ENCODE measurements at places on chromosomes 3 and 15. TPM values are rescaled to one million over a fixed set of nuclear protein-coding genes. Genes with fewer than 3 reads are reported as not detected.

Gene FMN1
- 11.5 TPM for total RNA-seq

GRCh38 chr15:48962662-48963523 is 826 bp downstream of the SHC4 start:
- DNase-seq: no peak

Gene ADAMTS9
- 132 TPM for total RNA-seq

Gene ZNF774
- total RNA-seq: 1.3 TPM

DNA sequence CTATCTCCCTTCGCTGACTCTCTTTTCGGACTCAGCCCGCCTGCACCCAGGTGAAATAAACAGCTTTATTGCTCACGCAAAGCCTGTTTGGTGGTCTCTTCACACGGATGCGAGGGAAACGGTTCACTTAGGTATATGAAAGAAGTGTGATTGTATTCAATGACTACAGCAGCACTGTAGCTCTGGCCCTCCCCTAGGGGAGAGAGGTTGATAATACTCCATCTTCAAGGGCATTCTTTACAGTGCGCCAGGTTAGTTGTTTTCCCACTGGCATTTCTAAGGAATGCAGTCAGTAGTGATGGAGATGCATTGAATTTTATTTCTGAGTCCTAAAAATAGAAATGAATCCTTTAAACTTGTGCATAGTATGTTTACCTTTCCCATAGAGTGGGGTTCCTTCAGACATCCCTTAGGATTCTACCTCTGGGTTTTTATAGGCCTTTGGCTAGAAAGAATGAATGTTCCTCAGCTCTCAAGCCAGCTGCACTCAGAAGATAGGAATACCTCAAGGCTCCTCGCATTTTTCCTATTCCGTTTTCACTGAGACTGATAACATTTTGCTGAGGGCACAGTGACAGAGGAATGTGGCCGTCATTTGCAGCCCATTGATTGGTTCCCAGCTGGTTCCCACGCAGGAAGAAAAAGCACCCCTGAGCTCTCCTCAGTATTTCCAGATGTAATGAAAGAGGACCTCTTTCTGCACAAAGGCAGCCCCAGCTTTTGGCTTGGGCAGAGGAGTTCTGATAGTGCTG is 131.8 kb upstream of the C2CD4B start:
- DNase-seq: no peak

Gene CAPN3
- 66.0 TPM for total RNA-seq

Gene ISLR2
- total RNA-seq: 0.79 TPM

Gene CLPX
- total RNA-seq: 65.6 TPM

Gene EAF2
- total RNA-seq: 10.0 TPM

Gene ROPN1
- 0.69 TPM for total RNA-seq

DNA sequence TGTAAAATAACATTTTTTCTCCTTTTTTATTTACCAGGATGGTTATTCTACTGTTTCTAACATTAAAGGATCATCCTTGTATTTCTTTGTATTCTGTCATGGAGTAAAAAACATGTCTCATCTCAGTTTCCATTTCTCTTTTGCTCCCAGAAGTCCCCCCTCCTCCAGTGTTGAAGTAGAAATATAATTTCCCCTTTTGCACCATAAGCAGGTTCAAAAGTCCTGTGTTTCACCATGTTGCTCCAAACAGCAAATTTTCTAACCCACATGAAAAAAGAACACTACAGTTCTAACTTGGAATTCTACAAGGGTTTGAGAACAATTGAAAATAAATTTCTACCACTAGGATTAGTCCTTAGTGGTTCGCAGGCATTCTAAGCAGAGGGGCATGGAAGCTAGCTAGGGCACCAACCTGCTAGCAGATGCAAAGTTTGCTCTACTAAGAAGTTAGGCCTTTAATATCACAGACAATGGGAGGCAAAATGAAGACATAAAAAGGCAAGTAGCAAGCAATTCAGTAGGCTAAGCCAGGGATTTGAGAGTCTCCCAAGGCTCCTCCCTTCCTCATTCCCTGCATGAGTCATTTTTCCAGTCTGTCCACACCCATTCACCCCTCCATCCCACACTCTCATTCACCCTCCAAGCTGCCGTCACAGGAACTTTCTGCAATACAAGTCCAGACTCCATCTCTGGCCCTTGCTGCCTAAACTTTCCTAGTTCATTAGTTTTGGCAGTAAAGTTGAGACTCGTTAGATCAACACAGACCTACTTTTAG is 2.3 kb upstream of the MBNL1 start:
- peak; percentile 74 for DNase-seq

DNA sequence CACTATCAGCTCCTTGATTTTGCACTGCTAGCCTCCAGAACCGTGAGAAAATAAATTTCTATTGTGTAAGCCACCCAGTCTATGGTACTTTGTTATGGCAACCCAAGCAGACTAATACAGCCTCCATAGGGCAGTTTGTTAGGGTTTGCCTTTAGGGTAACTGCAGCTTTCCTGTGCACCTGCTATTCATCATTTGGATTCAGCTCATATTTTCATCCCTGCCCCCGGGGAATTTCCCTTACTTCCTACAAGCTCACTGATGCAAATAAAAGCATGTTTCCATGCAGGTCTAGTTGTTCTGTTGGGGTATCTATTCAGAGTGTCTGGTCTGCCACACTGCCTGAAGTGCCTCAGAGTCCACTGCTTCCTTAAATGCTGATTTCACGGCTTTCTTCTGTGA is 48.6 kb upstream of the ATOSA start:
- DNase-seq: no peak

DNA sequence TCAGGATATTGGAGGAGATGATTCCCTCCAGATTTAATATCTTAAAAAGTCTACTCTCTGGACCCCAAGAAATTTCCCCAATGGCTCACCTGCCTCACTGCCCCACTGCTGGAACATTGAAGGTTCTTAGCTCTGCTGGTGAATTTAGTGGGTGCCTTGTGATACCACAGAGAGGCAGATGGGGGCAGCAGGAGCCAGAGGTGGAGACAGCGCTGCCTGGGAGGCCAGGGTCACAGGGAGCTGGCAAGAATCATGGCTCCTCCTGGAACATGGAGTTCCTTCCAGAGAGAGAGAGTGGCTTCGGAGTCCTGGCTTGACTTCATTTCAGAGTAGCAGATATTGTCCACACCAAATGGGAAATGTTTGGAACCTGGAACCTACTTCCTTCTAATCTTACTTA is 263.5 kb upstream of the CFAP20DC start:
- no peak for DNase-seq

Gene ZNF860
- 0.89 TPM for total RNA-seq

Gene ACTRT3
- total RNA-seq: 1.7 TPM

- DNase-seq: no peak
These were observed 4.3 kb downstream of the ZNF592 start for GRCh38 chr15:84752700-84753099.

DNA sequence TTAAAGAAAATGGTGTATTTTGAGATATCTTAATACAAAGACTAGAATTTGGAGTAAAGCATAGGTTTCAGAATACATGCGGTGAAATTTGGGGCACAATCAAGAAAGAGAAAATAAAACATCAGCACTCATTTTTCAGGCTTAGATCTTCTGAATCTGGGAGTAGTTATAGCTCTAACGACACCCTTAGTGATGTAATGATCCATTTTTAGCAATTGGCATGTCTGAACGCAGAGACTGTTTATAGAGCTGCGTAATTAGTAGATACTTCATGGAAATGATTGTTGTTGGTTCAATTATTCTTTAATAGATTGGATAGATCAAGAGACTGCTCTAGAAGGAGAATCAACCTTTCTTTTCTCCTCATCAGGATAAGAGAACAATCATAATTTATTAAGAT is 47.5 kb upstream of the SNRK start:
- peak; percentile 84 for DNase-seq

DNA sequence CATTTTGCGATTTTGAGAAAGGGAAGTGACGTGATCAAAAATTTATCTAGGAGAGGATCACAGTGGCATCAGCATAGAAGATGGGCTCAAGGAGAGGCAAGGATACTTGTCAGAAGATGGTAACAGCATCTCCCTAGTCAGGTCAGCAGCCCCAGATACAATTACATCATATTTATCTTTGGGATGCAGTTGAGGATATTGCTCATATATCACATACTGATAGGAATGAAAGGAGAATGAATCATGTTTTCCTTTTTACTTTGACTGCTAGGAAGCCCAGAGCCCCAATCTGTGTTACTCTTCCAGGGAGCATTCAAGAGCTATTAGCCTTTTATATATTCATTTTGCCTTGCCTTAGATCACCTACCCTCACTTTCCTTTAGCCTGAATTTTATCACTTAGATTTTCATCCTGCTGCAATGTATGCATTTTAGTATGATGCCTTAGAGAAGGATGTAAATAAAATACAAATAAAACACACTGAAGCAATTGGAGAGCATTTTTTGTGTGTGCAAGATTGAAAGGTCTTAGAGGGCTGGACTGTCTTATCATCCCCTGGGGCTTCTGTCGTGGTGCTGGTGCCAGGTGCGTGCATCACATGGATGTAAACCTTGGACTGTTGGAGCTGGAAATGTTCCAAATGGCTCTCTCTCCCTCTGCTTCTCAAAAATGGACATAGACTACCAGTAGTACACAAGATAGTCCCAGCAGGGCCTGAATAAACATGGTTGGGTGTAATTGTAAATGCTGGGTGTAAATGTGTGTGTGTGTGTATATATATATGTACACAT is 40.3 kb downstream of the CORO2B start:
- no peak for DNase-seq

Gene GABRG3
- 0.89 TPM for total RNA-seq

Gene SCAANT1
- total RNA-seq: not detected

Gene CCR2
- total RNA-seq: 2.9 TPM

- DNase-seq: no peak
These were observed 44.8 kb downstream of the ST8SIA2 start for GRCh38 chr15:92438471-92438870.

DNA sequence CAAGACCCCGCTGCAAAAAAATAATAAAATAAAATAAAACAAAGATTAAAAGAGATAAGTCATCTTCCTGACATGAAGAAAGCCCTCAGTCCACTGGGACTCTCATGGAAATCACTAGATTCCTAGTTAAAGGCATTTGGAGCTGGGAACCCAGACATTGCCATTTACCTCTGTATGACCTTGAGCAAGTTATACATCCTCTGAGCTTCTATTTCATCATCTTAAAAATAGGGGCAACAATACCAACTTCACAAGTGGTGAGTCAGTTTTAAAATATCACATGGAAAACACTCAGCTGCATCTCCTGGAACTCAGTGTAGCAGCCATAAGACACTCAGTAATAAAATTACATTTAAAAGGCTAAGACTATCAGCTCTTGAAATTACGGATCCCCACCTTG is 334.8 kb downstream of the ERC2 start:
- DNase-seq: no peak

- peak; percentile 33 for DNase-seq
These were observed 35.8 kb downstream of the TKT start for GRCh38 chr3:53219895-53220483.

Gene BTD
- total RNA-seq: 19.0 TPM

DNA sequence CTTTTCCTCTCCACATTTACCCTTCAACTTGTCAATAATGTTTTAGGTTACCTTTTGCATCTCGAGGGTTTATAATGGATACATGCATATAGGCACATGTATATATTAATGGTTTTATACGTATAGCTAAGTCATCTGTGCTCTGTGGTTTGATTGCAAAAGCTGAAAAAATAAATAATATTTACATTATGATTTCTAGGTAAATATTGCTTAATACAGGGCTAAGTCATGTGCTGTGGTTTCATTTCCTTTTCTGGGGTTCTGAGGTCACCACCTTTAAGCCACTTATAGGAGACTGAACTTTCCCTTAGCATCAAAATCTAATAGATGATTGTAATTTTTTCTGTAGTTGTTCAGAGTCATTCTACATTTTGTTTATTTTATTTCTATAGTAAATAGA is 33.1 kb downstream of the LPP start:
- no peak for DNase-seq

- no peak for DNase-seq
These were observed 80.7 kb upstream of the PSMD6 start for GRCh38 chr3:64104006-64104405.

GRCh38 chr3:117665296-117665695 is 955.7 kb downstream of the TUSC7 start:
- no peak for DNase-seq

- DNase-seq: no peak
These were observed 140.6 kb downstream of the GBE1 start for GRCh38 chr3:81620849-81621248.

GRCh38 chr3:47228088-47228487 is 54.5 kb downstream of the KIF9 start:
- no peak for DNase-seq

DNA sequence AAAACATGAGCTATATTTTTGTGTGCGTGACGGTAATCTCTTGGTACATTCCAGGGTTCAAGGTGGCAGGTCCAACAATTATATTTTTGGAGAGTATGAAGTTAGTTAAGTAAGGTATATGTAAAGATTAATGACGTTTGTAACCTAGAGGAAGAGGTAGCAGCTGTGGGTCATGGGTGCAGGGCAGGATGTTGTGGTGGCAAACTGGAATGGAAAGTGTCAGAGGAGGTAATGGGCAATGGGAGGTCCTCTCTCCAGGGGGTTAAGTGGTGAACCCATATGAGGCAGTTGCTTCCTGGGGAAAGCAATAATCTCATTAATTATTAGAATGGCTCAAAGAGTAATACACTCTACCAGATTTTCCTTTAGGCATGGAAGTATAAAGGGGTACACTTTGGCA is 1.0 kb upstream of the CD200R1L start:
- no peak for DNase-seq

Gene DUOXA2
- not detected for total RNA-seq

DNA sequence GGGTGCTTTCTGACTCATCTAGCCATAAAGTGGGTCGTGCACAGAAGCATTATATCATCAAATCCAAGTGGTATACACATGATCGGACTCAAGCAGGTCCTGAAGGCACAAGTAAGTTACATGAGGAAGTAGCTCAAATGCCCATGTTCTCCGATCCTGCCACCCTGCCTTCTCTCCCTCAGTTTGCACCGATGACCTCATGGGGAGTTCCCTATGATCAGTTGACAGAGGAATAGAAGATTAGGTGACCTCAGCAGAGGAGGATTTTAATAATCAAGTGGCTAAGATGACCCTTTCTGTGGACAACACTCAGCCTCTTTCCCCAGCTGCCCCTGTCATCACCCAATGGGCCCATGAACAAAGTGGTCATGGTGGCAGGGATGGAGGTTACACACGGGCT is 149.5 kb downstream of the TBC1D5 start:
- no peak for DNase-seq

Gene SLC28A2
- total RNA-seq: not detected

GRCh38 chr15:74768771-74769342 is 13.0 kb upstream of the CSK start:
- DNase-seq: peak; percentile 19

Gene HRG
- not detected for total RNA-seq

Gene ETFA
- 71.6 TPM for total RNA-seq

Gene CHRNA7
- 1.6 TPM for total RNA-seq

- no peak for DNase-seq
These were observed 5.9 kb upstream of the CD47 start for GRCh38 chr3:108096532-108097321.

Gene SELENOT
- total RNA-seq: 45.9 TPM

All from skin of body (tissue), 3 donors.